Stomach (tissue), 19 donors: ENCODE measurements at places on chromosomes 5 and 9.
A peak's percentile ranks its signal among the peaks of the same experiment; 100 is the strongest.

DNA sequence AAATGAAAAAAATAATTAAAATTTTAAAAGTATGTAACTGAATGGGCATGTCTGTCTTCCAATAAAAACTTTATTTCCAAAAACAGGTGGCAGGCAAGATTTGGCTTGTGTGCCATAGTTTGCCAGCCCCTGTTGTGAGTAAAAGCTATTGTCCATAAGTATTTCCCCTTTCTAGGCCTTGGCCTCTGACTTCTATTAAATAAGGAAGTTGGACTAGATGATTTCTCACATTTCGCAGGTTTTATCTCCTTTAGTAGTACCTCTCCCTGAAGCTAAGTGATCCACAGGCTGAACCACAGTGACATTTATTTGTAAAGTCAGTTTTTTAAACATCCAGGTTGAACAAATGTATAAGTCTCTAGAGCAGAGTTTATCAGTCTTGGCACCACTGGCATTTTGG is 41.3 kb downstream of the RECK start:
- DNase-seq = no peak

- no peak for DNase-seq
Measured at GRCh38 chr5:178221282-178221681, 11.3 kb downstream of the PHYKPL start.

- DNase-seq = peak; percentile 26
Measured at GRCh38 chr5:58245476-58245840, 214.4 kb downstream of the PLK2 start.

DNA sequence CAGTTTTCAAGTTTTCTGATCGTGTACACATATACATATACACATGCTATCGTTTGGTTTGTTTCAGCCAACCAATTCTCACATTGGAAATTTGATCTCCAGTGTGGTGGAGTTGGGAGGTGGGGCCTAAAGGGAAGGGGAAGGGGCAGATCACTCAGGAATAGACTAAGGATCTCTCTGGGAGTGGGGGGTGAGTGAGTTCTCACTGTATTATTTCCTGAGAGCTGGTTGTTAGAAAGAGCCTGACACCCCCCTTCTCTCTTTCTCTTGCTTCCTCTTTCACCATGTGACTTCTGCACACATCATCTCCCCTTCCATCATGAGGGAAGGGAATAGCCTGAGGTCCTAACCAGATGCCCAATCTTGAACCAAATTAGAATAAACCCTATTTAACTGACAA is 551.7 kb downstream of the MAT2B start:
- DNase-seq = no peak

GRCh38 chr5:177276886-177277285 is 26.6 kb downstream of the RAB24 start:
- DNase-seq = no peak

- no peak for DNase-seq
Measured at GRCh38 chr5:124888622-124889485, 142.4 kb upstream of the ZNF608 start.

GRCh38 chr9:125428060-125428901 is 166.7 kb downstream of the GAPVD1 start:
- DNase-seq = no peak

- no peak for DNase-seq
Measured at GRCh38 chr9:68728731-68729130, 23.7 kb downstream of the PIP5K1B start.

GRCh38 chr9:121604242-121604641 is 47.2 kb upstream of the DAB2IP start:
- peak; percentile 60 for DNase-seq

- DNase-seq = no peak
Measured at GRCh38 chr5:74020503-74020902, 394.5 kb downstream of the ARHGEF28 start.

DNA sequence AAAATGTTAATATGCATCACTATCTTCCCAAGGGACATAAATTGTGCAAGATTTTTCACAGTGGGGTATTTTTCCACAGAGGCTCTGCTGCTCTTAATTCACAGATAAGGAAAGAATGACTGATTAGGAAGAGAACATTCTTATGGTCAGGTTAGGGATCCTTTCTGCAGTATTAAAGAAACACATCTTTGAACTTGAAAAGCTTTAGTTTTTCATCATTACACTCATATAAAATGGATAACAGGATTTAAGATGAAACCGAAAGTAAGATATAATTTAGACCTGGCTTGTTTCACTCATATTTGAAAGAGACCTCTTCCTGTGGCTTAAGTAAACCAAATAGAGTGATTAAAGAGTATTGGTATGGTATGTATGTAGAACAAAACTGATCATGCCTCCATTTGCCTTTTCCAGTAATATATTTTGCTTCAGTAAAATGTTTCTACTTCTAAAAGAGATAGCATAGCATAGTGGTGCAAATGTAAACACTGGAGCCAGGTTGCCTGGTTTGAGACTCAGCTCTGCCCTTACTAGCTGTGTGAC is 160.0 kb downstream of the PRR16 start:
- no peak for DNase-seq

- no peak for DNase-seq
Measured at GRCh38 chr5:120808135-120808534, 344.0 kb downstream of the PRR16 start.

GRCh38 chr5:65830856-65831255 is 95.5 kb upstream of the ERBIN start:
- no peak for DNase-seq

DNA sequence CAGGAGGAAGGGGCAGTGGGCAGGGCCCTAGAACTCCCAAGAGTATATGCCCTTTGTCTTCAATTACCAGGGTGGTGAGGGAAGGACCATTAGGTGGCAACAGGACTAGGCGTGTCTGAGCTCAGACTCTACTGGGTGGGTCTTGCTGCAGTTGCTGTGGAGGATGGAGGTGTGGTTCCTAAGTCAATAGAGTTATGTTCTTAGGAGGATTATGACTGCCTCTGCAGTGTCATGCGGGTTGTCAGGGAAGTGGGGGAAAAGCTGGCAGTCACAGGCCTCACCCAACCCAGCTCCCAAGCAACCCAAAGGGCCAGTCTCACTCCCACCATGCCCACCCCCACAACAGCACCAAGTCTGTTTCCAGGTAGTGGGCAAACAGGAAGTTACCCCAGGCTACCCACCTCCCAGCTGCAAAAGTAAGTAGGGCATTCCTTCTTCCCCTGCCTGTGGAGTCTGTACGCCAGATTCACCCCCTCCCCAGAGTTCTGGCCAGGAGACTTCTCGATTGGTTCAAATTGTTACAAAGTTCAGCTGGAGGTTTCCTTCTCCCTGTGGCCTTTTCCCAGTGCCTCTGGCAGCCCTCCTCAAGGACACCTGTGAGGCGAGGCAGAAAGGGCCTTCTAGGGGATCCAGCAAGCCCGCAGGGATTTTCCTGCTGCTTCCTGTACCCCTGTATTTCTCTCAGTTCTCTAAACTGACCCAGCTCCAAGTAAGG is 145.3 kb downstream of the HINT1 start:
- peak; percentile 66 for DNase-seq

DNA sequence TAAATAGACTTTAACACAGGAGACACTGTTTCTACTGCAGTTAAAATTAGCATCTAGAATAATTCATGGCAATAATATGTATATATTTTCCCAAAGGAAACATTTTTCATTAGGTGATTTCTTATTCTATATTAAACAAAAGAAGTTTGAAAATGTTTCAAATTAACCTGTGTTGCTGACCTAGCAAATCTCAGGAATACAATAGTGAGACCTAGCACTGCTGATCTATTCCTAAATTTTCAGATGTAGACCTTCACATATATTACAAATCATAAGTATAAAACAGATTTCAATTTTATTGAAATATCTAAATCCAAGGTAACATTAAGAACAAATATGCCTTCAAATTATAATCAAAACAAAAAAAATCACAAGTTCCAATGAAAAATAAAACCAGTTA is 15.1 kb downstream of the LMBRD2 start:
- DNase-seq = no peak

DNA sequence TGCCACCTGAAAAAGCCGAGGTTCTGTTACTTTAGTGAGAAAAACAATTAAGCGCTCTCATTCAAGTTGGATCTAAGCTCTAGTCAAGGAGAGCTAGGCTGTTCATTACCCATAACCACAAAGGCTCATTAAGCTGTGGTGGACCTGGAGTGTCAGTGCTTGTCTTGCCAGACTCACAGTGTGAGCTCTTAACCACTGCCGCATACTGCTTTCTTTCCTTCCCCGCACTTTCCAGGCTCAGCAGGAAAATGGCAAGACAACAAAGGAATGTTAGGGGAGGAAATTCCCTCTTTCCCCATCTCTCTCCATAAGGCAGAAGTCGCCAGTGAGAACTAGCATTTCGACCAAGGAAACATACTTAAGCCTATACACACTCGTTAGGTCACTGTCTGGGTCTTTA is 467.3 kb downstream of the ENC1 start:
- no peak for DNase-seq

- DNase-seq = peak; percentile 95
Measured at GRCh38 chr9:128684325-128685199, 4.5 kb upstream of the SET start.

- DNase-seq = no peak
Measured at GRCh38 chr9:116182876-116183275, 29.3 kb downstream of the PAPPA start.

- DNase-seq = no peak
Measured at GRCh38 chr5:83531661-83532060, 60.1 kb downstream of the VCAN start.

DNA sequence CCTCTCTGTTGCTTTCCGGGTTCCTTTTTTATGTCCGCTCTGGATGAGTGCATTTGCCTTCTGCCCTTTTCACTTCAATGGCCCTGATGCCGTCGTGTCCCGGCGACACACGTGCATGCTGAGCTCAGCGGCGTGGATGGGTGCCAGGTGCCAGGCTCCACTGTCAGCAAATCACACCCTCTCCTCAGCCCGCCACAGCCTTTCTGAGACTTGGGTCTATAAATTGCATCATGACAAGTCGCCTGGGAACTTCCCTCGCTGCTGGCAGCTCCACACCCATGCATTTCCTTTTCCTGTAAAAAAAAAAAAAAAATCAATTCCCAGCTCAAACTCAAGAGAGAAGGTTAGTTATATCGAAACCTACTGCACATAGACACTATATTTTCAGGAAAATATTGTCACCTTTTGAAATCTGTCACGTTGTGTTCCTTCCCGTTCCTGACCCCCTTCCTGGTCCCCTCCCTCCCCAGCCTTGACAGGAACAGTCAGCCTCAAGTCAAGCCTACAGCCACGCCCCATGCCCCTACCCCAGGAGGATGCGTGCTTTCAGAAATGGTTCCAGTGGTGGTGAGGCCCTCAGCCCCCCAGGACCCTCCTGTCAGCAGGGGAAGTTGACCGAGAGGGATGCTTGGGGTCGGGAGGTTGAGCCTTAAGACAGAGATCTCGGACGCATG is 110.3 kb upstream of the PTCH1 start:
- DNase-seq = no peak

DNA sequence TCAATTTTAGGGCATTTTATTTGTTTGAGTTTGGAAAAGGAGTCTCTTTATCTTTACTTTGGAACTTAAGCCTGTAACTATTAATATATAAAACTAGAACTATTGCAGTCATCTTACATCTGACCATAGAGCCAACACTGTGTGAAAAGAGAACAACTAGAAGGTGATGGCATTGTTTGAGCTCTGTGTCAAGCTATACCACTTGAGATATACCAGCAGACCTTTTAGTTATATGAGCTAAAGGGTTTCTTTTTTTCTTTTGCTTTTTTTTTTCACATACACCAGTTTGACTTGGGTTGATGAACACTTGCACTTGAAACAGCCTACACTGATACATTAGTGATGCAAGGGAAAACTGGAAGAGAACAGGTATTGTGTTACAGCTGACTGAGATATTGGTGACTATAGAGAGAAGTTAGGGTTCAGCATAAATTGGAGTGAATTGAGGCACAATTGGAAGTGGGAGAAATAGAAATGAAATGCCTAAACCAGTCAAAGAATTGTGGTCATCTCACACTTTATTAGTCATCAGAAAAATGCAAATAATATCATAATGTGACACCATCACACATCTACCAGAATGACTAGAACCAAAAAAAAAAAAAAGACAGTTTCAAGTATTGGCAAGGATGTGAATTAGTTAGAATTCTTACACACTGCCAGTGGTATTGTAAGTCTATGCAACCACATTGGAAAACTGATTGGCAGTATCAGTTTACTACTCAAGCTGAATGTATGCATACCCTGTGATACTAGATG is 60.9 kb downstream of the ADRB2 start:
- no peak for DNase-seq

DNA sequence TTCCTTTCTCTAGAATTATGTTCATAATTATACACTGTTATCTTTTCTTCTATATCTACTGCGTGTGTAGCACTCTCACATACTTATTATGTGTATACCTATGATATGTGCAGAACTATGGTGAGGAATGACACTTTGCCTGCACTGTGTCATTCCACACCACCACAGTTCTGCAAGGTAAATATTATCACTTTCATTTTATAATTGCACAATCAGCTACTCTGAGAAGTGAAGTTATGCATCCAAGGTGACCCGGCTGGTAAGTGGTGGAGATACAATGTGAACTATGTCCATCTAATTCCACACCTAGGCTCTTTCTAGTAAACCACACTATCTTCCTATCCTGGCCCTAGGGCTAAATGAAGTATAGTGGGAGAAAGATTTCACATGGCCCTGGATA is 170.1 kb upstream of the ATP10B start:
- DNase-seq = peak; percentile 6

GRCh38 chr9:114898741-114899140 is 31.6 kb downstream of the TNFSF8 start:
- peak; percentile 70 for DNase-seq

DNA sequence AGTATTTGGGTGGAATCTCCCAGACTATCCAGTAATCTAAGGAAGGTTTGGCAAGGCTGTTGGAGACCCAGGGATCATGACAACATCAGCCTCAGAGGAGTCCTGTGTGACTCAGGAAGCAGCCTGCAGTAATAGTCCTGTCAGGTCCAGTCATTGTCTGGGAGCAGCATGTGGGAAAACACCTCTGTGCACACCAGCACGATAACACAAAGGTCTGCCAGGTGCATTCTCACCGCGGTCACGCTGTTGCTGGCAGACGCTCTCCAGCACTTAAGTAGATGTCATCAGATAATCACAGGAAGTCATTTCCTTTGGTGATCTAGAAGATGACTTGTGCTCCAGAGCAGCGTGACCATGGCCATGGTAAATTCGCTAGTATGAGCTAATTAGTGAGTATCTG is 99.2 kb upstream of the IQGAP2 start:
- peak; percentile 42 for DNase-seq
